Stimulated activated CD4-positive, alpha-beta T cell treated with anti-CD3 and anti-CD28 coated beads, Interleukin-4, amount 100 ng/mL, for 48 hours (primary cell): ENCODE measurements at places on chromosomes 12 and 14.

DNA sequence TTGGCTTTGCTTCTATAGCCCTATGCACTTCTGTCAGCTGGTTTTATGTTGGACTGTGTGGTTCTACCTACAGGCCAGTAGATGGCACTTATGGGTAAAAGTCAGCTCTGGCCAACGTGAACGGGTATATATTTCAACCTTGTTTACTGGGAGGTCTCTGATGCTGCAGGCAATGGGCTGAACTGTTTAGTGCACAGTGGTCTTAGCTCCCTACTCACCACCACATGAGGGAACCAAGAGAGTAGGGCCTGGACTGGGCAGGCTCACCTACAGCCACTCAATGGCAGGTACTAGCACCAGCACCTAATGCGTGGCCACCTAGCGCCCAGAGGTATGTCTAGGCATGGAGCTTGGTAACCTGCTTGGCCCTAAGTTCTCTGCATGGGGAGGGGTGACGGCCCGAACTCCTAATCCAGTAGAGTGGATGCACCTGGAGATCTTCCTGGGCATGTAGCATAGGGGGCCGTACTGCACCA lies 481.8 kb downstream of the TMEM117 start:
- DNase-seq, result no peak

- DNase-seq, result no peak
These were observed 35.6 kb downstream of the DUSP6 start for GRCh38 chr12:89316705-89317139.

- DNase-seq, result no peak
These were observed 136.7 kb downstream of the AACS start for GRCh38 chr12:125201940-125202339.

GRCh38 chr14:60217713-60218112 lies 31.3 kb upstream of the PPM1A start:
- no peak for DNase-seq

DNA sequence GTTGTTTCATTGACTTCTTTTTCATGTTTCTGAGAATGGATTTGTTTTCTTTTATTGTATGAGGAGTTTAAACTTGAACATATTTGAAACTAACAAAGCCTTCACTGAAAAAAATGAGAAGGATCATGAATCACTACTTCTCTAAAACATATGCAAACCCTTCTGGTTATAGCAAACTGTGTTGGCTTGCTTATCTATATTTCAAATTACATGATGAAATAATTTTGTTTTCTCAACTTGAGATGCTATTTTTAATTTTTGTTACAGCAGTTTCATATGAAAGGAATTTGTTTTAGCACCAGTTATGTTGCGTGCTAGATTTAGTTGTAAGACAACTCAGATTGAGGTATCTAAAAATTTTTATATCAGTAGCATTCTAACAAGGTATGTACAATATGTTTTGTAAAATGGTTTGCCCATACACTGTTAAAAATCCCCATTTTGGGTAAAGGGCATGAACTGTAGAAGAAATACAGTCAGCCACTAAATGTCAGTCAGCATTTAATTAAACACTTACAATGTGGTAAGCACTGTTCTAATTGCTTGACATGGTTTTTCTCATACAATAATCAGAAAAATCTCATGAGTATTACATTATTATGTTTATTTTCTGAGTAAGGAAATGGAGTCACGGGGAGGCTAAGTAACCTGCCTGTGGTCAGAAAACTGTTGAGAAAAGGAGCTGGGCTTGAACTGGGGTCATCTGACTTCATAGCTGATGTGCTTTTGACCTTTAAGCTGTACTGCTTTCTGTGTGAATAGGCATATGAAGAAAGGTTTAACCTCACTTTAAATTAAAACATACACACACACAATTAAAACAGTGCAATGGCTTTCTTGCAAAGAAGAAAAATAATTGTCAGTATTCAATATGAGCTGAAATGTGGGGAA lies 105.7 kb downstream of the PLEKHA5 start:
- DNase-seq, result no peak

GRCh38 chr12:27578689-27579372 lies 54.8 kb downstream of the PPFIBP1 start:
- no peak for DNase-seq

GRCh38 chr12:54045868-54046521 lies 7.6 kb upstream of the HOXC4 start:
- no peak for DNase-seq
